ENCODE measurements at places on chromosomes 6 and 20.

- no peak for DNase-seq
Observed at GRCh38 chr6:2725999-2726567, 24.6 kb downstream of the MYLK4 start.

- DNase-seq = no peak
Observed at GRCh38 chr6:131916847-131917246, 34.3 kb downstream of the CCN2 start.

GRCh38 chr20:58131551-58132142 lies 96.8 kb downstream of the ANKRD60 start:
- peak; percentile 29 for DNase-seq

DNA sequence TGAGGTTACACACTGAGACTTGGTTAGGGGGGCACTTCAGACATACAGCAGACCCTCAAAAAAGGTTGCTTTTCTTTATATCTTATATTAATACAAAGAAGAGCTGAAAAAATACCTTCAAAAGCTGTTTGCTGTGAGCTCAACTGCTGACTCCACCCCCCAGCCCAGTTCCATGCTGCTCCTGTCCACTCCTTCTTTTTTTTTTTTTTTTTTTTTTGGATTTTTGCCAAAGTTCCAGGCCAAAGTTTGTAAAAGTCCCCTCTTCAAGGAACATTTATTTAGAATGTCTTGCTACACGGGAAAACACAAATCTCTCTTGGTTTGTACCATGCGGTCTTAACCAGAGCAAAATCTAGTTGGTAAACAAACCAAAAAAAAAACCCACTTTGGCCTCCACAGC lies 85.3 kb upstream of the AKAP12 start:
- DNase-seq = no peak

DNA sequence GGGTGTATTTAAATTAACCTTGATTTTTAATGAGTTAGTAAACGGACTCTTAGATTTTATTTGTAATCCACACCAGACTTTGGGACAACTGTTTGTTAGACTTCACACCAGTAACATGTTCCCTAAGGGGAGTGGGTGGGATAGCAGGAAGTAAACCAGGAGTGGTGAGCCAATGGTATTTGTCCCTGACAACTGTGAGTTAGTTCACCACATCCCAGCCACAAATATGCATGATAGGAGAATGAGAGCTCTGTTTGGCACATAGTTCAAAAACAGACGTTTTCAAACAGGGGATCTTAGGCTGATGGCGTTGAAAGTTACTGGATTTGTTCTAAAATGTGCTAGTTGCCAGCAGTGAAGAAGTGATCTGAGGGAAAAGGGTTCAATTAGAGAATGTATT lies 18.7 kb upstream of the COL10A1 start:
- peak; percentile 43 for DNase-seq

DNA sequence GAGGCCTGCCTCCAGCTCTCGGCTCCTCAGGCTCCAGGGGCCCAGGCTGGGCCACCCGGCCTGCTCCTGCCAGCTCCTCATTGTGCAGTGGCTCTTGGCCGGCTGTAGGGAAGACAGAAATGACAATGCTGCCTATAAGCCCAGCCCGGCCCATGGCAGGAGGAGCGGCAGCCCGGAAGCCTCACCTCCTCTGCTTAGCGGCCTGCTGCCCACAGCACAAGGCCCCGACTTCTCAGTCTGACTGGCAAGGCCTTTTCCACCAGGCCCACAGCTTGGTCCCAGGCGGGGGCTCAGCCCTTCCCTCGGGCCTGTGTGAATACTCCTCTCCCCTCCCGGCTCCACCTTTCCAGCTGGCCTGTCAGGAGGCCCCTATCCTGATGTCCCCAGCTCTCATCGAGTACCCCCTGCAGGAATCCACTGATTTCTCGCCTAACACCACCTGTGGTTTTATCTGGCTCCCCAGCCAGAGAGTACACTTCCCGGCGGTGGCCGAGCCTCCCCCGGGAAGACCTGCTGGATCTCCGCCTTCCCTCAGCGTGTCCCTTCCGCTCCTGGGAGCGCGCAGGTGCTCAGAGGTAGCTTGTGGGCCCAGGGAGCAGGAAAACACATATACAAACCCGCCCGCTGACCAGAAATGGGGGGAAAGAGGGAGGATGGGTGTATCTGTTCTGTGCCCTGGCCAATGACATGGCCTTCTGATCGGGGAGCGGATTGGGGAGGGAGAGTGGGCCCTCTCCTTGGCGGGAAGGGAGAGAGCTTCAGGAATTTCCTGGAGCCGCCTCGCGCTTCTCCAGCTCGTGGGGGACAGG lies 963 bp downstream of the DDRGK1 start:
- DNase-seq = no peak

DNA sequence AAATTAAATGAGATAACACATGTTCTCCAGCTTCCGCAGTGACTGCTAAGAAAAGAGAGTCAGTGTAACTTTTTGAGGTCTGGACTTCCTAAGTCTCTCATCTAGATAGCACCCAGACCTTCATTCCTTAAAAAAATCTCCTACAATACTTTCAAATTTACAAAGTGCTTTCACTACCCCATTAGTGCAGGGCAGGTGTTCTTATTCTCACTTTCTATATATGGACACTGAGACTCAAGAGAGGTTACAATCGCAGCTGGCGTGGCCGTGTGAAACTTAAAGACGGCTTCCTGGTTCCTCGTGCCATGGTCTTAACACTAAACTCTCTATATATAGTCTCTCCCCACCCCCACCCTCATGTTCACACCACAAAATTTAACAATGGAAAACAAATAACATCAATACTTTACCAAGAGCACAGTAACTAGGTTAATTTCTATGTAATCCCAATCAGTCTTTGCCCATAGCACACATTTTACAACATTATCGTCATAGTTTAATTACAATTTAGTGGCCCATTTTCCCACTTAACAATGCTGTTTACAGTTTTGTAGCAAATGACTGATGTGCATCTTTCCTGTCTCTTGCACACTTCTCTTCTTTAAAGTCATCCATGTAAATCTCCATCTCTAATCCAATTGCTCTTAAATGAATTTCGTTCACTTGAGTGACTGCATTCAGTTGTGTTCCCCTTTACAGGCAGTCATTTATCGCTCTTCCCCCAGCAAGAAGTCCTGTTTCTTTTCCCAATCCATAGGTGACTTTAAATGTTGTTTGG lies 78.8 kb upstream of the ARID1B start:
- DNase-seq = no peak

GRCh38 chr6:45498591-45498990 lies 120.9 kb upstream of the SUPT3H start:
- DNase-seq = no peak

- DNase-seq = no peak
Observed at GRCh38 chr6:44253307-44254101, 3.8 kb downstream of the SLC35B2 start.

DNA sequence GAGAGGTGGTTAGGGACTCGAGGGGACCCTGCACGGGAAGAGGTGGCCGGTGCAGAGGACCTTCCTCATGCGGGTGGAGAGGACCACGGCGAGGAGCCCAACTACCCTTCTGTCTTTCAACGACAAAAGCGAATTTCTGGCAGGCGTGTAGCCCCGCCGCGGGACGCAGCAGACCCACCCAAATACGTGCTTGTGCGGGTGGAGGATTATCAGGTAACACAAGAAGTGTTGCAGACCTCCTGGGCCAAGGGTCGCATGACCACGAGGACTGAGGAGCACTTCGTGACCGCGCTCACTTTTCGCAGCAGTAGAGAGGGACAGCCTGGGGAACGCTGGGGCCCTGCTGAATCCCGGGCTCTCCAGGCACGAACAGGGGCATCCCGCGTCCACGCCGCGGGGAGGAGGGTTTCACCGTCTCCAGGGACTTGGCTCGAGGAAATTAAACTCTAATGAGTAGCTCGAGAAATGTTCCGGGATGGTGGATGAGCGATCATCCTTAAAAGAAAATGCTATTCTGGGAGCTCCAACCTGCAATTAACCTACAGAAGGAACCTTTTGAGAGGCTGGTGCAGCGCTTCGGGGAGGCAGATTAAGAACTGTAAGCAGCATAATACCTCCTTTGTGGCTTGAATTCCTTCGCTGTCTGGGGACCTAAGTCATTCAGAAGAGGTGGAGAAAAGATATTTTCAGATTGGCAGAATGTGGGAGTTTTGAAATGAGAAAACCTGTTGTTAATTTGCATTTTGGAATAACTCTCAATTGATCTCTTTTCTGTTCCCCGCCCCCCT lies 804 bp downstream of the C6orf141 start:
- DNase-seq = no peak

GRCh38 chr6:157323966-157324300 lies 614 bp upstream of the TMEM242 start:
- DNase-seq = no peak

DNA sequence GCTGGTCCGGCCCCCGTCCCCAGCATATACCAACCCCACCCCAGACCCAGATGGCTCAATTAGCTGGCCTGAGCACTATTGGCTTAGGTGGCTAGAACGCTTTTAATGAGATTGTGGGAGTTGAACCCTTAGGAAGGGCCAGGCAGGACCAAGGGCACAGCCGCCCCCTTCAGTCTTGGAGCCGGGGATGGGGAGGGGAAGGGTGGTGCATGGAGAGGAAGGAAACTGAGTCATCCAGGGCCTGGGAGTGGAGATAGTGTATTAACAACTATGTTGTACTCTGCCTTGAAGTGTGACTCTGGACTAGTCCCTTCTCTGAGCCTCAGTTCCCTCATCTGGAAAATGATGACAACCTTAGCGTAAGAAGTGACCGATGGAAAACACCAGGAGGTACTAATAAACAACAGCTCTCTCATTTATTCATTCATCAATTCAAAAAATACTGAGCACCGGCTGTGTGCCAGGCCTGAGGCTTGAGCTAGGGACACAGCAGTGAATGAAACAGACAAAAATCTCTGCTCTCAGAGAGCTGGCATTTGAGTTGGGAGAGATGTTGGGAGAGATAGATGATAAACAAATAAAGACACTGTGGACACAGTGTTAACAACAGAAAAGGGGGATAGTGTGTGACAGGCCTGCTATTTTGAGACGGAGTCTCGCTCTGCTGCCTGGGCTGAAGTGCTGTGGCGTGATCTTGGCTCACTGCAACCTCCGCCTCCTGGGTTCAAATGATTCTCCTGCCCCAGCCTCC lies 11.5 kb downstream of the PEDS1 start:
- no peak for DNase-seq

GRCh38 chr6:148383658-148384368 lies 41.2 kb downstream of the SASH1 start:
- DNase-seq = no peak

DNA sequence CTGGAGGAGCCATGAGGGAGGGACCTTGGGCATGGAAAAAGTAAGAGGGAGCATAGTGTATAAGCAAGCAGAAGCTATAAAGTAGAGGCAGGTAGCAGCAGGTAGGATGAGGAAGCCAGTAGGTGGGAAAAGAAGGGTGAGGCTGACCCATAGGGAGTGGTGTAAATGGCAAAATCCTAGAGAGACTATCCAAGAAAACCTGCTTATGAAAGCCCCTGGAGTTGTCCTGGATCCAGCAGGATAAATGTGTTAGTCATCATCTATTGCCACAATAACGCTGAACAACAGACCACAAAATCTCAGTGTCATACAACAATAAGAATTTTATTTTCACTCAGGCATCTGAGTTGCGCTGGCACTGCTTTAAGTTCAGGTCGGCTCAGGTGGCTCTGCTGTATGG lies 30.2 kb downstream of the CHD6 start:
- no peak for DNase-seq

GRCh38 chr6:168208402-168208801 lies 111.2 kb downstream of the DACT2 start:
- DNase-seq = no peak

DNA sequence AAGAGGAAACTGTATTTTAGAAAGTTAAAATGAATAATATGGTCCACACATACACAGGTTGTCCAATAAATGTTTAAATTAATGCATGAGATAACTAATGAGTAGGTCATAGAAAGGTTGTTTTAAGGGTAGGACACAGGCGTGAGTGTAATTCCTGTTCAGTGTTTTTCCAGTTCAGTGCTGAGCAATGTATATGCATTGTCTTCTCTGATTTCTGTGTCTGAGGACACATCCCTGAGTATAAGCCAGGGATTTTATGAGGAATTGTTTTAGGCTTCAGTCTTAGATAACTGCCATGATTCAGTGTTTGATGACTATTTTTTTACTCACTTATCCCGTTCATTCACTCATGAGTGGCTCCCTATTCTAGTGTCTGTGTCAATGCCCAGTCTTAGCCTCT lies 298.5 kb upstream of the TBX18 start:
- DNase-seq = no peak

DNA sequence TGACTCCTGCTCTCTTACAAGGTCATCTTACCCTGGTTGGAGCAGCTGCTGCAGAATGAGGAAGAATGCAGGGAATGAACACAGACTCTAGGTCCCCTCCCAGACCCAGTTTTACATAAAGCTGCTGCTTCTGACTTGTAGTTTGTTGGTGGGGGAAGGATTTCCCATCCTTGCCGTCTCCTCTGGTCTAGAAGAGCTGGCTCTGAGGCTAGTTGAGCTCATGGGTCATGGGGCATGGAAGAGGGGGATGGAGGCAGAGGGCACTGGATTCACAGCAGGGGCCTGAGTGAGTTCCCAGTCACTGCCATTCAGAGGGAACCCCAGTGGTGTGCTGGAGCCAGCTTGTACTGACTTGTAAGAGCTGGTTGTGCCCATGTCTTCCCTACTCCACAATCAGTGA lies 9.2 kb upstream of the GUCA1A start:
- DNase-seq = no peak

- no peak for DNase-seq
Observed at GRCh38 chr6:106281088-106281487, 44.5 kb downstream of the ATG5 start.

GRCh38 chr6:32852018-32852843 lies 1.3 kb downstream of the TAP1 start:
- DNase-seq = no peak

DNA sequence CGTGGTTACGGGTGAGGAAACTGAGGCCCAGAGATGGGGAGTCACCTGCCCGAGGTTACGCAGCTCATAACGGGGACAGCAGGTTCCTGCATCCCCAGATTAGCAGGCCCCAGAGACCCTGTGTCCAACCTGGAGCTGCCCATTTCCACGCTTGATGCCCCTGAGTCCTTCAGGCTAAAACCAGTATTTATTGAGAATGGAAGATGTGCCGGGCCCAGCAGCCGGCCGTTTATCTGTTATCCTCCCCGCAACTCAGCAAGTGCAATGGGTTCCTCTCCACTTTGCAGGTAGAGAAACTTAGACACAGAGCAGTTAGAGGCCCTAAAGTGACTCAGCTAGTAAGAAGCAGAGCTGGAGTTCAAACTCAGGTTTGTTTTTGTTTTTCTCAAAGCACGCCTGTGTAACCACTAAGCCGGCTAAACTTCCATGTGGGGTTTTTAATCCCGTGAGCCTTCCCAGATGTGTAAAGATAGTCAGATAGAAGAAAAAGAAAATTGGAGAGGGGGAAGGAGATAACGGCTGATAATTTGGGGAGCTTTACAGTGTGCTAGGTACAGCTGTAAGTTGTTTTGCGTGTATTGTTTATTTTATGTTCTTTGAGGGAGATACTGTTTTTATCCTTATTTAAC lies 775 bp downstream of the PFDN4 start:
- no peak for DNase-seq

GRCh38 chr20:23018432-23018831 lies 16.7 kb upstream of the SSTR4 start:
- no peak for DNase-seq

GRCh38 chr20:50325651-50326050 lies 135.0 kb downstream of the CEBPB start:
- DNase-seq = no peak

- DNase-seq = no peak
Observed at GRCh38 chr6:153947808-153948447, 91.1 kb upstream of the OPRM1 start.

- DNase-seq = no peak
Observed at GRCh38 chr6:166721576-166721975, 94.5 kb upstream of the RPS6KA2 start.
